ENCODE measurements at places on chromosomes 16 and 17.
A peak's percentile ranks its signal among the peaks of the same experiment; 100 is the strongest.

DNA sequence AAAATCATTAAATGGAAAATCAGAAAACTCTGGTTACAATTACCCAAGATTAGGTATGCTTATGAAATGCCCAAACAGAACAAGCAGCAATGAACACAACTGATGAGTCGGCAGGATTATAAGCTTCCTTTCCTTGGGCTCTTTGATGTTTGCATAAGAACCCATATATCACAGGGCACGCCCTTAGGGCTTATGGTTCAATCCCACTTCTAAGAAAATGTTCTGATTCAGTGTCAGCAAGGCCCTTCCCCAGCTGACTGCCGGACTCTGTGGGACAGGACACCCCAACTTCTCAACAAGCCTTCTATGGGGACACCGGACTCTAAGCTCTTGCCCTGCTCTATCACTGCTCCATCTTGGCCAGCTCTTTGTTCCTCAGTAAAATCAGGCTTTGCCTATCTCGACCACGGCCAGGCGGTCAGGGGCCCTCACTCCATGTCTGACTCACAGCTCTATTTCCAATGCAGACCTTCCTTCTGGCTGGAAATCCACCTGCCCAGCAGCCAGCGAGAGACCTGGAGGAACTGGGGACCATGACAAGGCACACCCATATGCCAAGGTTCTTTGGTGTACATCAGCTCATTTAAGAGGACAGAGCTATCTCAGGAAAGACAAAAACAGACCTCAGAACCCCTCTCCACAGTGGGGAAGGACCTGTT lies 26.8 kb downstream of the LITAFD start:
- no peak for DNase-seq

- DNase-seq, result no peak
Measured at GRCh38 chr16:81697616-81698309, 81.3 kb upstream of the PLCG2 start.

GRCh38 chr16:53337294-53337693 lies 97.0 kb upstream of the RBL2 start:
- DNase-seq, result no peak

- DNase-seq, result no peak
Measured at GRCh38 chr16:59696495-59696894, 962.4 kb upstream of the GOT2 start.

DNA sequence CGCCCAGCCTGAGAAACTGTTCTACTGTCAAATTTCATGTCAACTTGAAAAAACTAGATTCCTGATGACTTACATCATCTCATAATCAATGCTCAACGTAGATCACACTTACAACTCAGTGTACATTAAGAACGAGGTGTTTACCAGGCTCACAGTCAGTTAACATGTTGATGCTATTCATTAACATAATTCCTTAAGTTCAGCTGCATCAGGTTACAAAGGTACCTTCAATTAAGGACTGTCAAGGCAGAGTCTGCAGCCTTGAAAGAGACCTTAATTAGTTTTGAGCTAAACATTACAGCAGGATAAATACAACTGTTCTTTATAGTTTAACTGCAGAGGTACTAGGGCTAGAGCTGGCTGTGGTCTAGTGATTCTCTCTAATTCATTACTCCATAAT lies 1.9 kb downstream of the GNA13 start:
- no peak for DNase-seq

GRCh38 chr16:69929480-69929879 lies 21.7 kb upstream of the CLEC18A start:
- no peak for DNase-seq

DNA sequence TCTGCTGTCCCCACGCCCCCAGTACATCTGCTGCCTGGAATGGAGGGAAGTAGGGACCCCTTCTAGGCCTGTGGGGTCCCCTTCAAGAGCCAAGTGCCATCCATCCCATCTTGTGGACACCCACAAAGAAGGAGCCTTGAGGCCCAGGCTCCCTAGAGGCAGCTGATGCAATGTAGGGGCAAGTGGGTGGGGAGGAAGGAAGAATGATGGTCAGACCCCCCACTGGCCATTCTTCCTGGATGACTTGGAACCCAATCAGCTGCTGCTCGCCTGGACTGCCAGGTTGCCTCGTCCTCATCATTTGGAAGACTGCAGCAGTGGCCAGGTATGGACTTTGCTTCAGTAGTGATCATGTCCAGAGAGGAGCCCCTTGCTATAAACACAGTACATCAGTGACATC lies 48.9 kb downstream of the SMPD3 start:
- no peak for DNase-seq

- DNase-seq, result no peak
Measured at GRCh38 chr16:48053418-48053745, 102.4 kb downstream of the ABCC12 start.

- peak; percentile 70 for DNase-seq
Measured at GRCh38 chr17:58329035-58329809, 627 bp upstream of the TSPOAP1 start.

DNA sequence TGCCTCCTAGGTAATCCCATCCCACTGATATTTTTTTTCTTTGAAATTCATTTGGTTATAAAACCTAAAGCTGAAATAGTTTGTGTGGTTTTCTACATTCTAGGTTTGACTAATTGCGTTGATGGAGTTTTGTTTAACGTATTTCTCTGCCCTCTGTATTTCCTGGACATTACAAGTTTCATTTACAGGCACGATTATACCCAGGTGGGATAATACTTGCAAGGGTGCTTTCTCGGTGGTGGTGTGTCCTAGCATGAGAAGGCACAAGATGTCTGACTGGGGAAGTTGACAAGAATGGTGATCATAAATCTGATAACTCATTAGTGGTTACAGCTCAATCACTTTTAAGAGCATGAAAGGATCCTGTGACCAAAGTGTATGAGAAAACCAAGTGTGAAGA lies 45.0 kb downstream of the DYNLRB2 start:
- no peak for DNase-seq

GRCh38 chr16:11004351-11004750 lies 60.0 kb downstream of the CLEC16A start:
- DNase-seq, result no peak

GRCh38 chr16:66154801-66155200 lies 211.7 kb upstream of the CDH5 start:
- no peak for DNase-seq

DNA sequence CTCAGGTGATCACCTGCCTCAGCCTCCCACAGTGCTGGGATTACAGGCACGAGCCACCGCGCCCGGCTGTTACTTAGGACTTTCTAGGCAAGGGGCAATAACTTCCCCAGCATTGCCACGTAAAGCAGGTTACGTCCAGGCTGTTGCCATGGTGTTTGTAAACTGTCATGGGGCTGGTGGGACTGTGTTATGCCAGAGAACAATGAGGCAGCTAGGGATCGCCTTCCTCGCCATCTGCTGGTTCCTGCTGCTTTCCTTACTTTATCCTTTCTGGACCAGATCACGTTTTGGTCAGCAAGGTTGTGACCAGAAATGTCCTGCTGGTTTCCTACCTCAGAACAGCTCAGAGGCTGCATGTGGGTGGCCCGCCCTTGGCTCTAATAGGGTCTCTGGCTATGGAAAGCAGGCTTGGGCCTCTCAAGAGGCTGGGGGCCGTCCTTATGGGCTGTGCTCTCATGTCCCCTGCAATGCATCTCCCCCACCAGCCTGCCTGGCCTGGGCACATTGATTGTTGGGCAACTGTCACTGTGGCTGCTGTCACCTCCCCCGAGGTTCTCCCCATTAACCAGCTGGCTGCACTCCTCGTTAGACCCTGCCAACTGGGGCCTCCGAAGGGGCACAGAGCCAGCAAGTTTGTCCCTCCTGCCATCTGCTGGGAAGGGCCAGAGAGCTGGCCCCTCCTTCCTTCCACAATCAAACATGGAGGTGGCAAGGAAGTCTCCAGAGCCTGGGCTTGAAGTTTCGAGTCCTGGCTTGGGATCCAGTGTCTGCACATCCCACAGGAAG lies 28.2 kb upstream of the ZC3H18 start:
- DNase-seq, result no peak

- no peak for DNase-seq
Measured at GRCh38 chr16:1048442-1049112, 24.0 kb upstream of the SSTR5 start.

DNA sequence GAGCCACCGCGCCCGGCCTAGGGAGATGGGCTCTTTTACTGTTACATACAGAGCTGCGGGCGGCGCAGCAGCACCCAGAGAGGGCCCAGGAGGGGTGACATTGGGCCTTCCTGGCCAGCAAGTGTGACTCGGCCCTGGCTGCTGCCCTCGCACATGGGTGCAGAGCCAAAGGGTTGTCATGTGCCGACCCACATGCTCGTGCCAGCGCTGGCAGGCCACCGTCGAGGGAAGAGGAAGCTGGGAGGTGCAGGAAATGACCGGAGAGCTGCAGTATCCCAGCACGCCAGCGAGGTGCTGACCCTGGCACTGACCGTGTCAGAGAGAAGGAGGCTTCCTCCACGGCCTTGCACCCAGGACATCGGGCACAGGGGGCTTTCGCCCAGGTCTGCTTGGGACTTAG lies 8.0 kb downstream of the ENDOV start:
- no peak for DNase-seq

- no peak for DNase-seq
Measured at GRCh38 chr17:29570521-29570920, 2.0 kb downstream of the TP53I13 start.

DNA sequence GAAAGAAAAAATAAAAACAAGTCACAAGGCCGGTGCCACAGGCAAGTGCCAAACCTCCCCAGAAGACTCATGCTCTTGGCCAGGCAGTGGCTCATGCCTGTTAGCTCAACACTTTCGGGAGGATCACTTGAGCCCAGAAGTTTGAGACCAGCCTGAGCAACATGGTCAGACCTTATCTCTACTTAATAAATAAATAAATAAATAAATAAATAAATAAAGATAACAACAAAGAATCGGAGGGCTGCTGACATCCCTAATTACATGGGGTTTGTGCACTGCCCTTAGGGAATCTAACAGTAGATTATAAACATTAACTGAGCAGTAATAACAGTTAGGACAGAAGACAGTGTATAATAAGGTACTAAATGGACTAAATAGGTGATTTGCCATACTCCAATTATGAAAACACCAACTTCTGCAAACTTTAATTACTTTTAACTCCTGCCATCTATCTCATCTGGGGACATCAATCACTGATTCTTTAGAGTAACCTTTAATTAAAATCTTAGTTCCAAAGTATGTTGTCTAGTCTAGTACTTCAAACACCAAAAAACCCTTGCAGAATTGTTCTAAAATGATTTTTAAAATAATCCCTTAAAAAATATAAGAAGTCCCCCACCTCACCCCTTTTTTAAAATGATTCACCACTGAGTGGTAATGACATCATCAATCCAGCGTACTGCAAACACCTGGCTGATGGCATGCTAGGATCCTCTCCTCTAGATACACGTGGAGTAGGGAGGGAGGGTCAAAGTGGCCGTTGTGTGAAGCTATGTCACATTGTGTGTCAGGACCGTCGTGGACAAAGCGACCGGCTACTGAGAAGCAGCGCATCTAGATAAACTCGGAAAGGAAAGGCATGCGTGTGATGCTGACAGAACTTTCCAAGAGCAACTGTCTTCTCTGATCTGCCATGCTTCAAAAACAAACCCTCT lies 28.5 kb downstream of the CYTH1 start:
- DNase-seq, result no peak

GRCh38 chr16:16163571-16163970 lies 59.7 kb downstream of the ABCC6 start:
- DNase-seq, result no peak

DNA sequence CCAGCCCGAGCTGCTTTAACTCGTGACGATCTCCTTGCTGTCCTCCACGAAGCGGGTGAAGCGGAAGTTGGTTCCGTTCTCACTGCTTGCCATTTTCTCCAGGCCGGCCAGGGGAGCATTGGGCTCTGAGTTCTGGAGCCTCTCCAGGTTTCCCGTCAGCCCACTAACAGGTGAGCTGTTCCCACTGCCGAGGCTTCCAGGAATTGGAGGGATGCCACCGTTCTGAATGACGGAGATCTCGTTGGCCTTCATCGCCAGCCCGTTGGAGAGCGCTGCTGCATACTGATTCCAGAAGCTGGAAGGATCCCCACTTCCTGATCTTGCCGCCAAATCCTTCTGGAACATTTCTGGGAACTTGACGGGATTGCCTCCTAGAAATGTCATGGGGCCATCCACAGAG lies 14.0 kb downstream of the SALL1 start:
- DNase-seq, result no peak

DNA sequence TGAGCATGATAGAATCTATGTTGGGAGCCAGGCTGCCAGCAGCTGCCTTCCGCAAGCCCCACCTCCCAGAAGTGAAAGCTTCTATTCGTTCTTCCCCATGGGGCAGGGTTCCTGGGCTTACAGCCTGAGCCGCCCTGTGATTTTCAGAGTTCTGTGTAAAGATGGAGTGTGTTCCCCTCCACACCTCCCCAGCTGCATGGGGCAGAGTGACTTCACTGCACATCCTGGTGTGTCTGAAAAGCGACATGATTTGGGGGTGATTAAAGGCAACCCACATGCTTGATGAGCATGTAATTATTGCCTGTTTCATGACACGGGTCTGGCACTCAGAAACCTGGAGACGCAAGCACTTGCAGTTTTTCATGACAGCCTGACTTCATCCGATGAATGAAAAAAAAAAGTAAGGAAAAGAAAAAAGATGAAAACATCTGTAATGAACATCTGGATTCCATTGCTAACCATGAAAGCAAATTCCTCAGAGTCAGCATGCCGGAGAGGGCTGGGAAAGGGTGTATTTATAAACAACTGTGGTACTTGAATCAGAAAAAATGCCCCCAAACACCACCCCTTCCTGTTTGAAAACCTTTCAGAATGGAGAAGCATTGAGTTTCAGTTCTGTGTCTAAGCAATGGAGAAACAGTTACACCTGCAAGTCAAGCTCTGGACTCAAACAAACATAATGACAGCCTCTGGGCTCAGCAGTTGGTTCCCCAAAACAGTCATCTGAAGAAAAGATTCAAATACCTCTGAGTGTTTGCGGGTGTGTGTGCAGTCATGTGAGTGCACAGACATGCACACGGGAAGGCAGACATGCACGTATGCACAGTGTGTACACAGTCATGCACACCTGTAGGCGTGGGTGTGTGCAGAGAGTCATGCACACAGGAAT lies 266.0 kb downstream of the ENGASE start:
- no peak for DNase-seq

DNA sequence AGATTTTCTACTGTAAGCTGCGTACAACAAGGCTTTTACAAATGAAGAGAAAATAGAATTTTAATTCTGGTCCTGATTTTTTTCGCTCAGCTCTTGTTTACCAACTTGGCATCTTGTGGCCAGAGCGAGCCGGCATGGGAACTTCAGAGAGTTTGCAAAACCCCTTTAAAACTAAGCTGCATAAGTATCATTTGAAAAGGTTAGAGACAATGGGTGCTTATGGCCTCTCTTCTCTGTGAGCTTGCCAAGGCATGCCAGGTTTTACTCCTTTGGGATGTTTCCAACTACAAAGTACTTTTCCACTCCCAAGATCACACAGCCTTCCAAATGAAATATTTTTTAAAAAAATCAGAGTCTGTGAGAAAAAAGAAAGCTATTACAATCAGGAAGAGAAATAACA lies 62.4 kb upstream of the FA2H start:
- no peak for DNase-seq

All from activated T-cell treated with anti-CD3 and anti-CD28 coated beads for 1 hour (primary cell).